G401 (cell line): ENCODE measurements at places on chromosomes 5 and 9.

DNA sequence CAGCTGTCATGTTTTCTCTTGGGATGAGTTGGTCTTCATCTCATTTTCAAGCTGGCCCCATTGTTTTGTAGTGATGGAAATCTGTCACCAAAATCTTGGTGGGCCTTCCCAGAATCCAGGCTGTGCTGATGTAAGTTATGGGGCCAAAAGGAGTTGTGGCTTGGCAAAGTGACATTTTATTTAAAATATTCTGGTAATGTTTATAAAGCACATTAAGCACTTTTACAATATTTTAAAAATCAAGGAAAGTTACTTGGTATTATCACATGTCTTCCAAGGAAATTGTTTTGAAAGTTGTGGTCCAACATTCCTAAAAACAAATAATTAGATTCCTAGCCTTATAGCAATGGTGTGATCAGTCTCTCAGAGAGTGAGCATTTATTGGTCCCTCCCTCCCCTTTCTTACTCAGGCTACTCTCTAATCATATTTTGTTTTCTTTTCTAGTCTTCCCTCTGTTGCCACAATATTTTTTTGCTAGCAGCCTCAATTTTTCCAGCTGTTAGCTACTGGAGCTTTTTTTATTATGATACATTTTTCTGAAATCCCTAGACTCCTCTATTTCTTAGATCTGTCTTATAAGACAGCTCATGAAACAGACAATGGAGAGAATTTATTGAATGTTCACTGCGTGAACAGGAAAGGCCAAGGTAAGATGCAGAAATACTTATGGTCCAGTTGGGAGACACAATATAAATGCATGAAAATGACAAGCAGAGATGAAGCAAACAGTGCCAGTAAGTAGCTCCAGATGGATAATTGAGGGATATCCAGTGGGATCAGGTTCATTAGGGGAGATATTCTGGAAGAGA, 408.1 kb upstream of the ZNF608 start:
- no peak for DNase-seq

DNA sequence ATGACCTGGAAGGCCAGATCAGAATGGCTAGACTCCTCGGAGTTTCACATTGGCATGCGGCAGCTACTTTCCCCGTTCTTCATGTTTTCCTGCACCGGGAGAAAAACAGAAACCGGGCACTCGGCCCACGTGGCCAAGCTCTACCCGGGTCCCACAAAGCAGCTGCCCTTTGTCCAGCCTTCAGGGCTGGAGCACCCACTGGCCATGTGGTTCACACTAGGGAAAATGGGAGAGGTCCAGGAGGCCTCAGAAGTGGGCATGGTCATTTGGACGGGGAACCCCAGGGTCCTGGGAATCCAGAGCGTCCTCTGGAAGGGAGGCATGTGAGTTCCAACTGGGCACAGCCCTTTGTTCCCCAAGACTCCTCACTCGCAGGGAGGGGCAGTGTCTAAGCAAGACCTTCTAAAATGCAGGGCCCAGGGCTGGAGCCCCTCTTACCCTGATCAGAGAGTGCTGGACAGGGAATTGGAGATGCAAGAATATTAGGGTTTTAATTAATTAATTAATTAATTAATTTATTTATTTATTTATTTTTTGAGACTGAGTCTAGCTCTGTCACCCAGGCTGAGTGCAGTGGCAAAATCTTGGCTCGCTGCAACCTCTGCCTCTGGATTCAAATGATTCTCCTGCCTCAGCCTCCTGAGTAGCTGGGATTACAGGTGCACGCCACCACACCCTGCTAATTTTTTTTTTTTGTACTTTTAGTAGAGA, 97.2 kb upstream of the CPEB4 start:
- no peak for DNase-seq

DNA sequence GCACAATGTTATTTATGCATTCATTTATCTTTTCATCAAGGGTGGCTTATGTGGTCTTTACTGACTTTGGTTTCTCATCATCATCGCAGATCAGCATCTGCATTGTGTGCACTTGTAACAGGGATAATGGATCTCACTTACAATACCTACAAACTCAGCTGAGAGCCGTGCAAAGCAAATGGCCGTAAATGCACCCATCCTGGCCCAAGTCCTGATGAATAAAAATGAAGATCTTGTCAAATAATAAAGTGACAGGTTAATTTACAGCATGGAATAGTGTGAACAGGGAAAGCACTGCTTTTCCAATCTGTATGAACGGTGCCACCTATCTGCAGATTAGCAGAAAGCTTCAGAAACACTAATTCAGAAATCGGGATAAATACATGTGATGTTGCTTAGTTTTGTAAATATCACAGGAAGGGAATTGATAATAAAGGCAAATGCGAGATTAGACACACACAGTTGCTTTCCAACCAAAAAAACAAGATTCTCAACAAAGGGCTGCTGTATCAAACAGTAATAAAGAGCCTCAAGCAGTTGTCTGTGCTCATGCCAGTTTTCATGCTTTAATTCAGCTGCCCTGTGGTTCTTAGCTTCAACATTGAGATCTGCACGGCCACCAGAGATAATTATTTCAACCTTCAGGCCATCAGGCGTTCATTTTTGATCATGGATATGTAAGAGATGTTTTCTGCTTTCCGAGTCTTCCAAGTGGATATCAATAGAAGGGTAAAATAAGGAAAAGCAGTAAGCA, 153.4 kb upstream of the POU5F2 start:
- peak; percentile 71 for DNase-seq

- peak; percentile 69 for DNase-seq
Observed at GRCh38 chr9:137445275-137445807, 4.2 kb upstream of the ENTPD8 start.

GRCh38 chr5:143796125-143796524, 15.8 kb upstream of the HMHB1 start:
- no peak for DNase-seq

DNA sequence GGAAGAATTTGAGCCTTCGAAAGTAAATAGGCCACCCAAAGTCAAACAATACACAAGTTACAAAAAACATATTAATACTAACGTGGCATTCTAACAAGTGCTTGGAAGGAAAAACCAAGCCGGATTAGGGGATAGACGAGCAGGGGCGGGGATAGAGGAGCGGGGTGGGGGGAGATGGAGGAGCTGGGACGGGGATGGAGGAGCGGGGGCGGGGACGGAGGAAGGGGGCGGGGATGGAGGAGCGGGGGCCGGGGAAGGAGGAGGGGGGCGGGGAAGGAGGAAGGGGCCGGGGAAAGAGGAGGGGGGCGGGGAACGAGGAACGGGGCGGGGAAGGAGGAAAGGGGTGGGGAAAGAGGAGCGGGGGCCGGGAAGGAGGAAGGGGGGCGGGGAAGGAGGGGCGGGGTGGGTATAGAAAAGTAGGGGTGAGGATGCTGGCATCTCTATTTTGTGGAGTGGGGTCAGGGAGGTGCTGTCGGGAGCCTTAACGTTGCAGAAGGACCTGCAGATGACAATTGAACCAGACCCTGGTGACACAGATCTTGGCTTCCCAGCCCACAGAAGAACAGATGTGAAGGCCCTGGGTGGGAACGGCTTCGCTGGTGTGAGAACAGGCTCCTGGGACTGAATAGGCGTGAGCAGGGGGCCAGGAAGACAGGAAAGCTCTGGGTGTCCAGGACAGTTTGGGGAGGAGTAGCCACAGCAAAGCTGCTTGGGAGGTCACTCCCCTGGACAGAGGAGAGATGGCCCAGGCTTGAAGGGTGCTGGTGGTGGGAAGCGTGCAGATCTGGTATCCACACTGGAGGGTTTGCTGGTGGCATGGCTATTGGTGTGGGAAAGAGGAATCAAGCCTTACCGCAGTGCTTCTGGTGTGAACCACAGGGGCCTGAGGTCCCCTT, 233.3 kb upstream of the DAP start:
- DNase-seq, result no peak

- no peak for DNase-seq
Observed at GRCh38 chr5:58246461-58246944, 213.4 kb downstream of the PLK2 start.

GRCh38 chr5:159855476-159856191, 60.6 kb upstream of the ADRA1B start:
- no peak for DNase-seq

GRCh38 chr5:123282444-123282843, 140.8 kb downstream of the CEP120 start:
- DNase-seq, result no peak

- DNase-seq, result no peak
Observed at GRCh38 chr5:9861666-9862256, 231.6 kb upstream of the TAS2R1 start.

GRCh38 chr5:170221327-170221741, 11.5 kb upstream of the C5orf58 start:
- DNase-seq, result peak; percentile 28

DNA sequence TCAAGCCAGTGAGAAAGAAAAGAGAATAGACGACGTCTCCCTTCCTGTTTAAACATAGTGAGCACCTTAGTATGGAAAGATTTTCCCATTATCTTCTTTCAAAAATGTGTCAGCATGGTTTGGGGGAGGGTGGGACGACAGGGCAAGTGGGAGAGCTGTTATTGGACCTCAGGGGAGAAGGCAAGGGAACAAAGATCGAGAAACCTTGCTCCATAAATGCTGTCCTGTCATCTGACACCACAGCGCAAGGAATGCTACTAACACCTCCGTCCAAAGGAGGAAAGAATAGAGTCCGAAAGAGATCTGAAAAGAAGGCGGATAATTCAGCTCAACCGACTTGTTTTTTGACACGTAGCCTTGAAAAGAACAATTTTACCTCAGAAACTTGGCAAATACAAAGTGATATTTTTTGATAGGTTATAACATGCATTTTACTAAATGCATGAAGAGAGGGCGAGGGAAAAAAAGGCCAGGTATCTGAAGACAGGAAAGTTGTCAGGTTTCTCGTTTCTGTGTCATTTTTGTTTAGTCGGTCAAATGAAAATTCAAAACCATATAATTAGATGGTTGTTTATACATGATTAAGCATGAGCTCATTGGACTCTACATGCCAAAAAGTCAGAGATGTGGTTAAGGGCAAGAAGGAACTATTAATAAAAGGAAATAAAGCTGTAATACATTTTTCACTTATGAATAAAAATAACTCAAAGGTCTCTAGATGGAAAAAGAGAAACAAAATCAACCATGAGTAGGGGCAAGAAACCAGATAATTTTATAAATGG, 155.7 kb downstream of the GLIS3 start:
- no peak for DNase-seq

DNA sequence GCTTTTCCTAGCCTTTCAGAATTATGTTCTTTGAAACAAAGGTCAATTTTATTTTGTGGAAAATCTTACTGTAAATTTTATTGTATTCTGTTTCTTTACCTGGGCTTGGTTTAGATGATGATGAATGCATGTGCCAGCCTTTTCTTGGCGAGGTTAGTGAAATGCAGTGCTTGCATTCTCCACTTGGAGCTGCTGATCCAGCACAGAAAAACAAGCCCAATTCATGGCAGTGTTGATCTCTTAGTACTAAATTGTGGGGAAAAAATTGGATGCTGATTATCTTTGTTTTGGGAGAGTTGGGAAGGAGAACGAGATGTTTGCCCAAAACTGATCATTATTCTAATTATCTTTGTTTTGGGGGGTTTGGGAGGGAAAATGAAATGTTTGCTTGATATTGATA, 3.7 kb downstream of the HABP4 start:
- peak; percentile 71 for DNase-seq

GRCh38 chr5:36373527-36374086, 71.9 kb upstream of the RANBP3L start:
- DNase-seq, result no peak

- no peak for DNase-seq
Observed at GRCh38 chr5:85647349-85648127, 970.2 kb upstream of the COX7C start.

- DNase-seq, result peak; percentile 31
Observed at GRCh38 chr5:170265522-170265921, 32.1 kb downstream of the LCP2 start.

DNA sequence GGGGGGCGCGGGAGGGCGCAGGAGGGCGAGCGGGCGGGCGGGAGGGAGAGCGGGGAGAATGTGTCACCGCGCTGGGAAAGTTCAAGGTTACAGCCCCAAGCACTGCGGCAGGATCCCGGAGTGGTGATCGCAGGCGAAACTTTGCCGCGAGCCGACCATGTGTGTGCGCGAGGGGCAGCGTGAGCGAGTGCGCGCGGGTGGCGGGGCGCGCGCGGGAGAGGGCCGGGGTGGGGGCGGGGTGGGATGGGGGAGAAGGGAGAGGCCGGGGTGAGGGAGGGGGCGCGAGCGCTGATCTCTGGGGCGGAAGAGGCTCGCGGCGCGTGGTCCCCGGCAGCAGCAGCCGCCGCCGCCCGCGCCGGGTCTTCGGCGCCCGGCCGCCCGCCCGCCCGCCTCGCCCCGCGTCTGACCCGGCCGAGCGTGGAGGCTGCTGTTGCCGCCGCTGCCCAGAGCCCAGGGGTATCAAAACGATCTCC, at the start of gene NFIB:
NFIB (minus strand) TSS at position 191 of the 473 bp plus-strand sequence. CDS start 630 bp downstream, outside the sequence.
- no peak for DNase-seq

GRCh38 chr5:178325679-178326373, 93.2 kb upstream of the PHYKPL start:
- DNase-seq, result no peak

- DNase-seq, result no peak
Observed at GRCh38 chr5:99022250-99022649, 93.4 kb upstream of the CHD1 start.

DNA sequence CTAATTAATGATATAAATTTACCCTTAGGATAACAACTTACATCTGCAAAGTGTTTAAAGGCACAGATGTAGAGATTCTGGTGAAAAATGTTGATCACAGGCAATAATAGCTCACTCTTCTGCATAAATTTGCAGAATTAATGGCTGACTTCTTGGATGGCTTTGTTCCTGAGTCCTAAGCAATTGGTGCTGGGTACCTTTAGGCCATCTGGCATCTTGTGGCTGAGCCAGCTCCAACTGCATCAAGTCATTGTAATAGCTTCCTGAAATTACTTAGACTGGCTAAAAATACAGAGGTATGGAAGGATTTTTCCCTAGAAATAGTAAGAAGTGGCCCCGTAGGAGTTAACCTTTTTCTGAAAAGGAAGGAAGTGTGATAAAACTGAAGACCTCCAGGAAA, 118.3 kb upstream of the MINAR2 start:
- DNase-seq, result peak; percentile 67

DNA sequence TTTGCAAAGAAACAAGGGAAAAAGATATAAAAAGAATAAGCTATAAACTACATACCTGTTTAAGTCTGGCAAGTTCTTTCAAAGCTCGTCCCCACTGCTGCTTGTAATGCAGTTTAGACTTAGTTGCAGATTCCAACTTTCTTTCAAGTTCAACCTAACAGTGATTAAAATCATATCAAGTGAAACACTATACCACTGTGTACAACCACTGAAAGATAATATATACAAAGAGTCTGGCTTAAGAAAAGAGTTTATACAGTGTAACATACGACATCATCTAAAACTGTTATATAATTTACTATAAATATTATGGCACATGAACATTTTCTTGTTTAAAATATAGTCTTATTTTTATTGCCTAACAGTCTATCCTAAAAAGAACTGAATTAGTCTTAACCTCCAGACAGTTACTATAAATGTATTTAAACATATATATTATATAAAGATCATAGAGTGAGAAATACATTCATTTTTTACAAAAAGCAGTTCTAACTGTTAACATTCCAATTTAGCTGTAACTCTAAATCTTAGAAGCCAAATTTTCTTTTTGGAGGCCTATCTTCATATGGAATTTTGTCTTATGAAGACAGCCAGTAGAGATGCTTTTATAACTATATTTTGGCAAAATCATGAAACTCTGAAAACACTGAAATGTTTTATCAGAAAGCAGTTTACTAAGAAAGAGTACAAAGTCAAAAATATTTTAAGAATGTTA, 58.6 kb downstream of the CEP120 start:
- no peak for DNase-seq
